ENCODE measurements at places on chromosomes 11 and 22.

DNA sequence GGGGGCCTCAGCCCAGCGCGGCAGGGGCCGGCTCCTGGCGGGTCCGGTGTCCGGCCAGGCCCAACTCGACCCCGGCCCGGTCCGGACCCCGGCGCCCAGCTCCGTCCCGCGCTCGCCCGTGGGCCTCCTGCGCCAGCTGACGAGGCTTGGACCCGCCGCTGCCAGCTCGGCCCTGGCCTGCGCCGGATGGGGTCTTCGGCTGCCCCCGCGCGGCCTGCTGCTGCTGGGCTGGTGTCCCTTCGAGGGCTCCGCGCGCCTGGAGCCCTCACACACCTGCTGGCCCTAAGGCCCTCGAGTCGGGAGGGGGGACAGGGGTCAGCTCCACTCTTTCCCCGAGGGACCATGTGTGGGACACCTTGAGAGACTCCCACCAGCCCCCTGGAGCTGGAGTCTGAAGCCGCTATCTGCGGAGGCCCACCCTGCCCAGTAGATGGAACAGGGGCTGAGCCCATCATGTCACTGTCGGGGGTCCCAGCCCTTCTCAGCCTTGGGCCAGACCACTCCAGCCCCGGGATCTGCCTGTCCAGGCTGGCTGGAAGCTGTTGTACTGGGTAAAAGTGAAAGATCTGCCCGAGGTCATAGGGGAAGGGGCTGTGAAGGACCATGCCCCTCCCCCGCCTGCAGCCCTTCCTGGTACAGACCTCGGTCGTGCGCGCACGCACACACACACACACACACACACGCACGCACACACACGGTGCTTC is 768 bp upstream of the CDKN1C start:
- DNase-seq = peak; percentile 67

DNA sequence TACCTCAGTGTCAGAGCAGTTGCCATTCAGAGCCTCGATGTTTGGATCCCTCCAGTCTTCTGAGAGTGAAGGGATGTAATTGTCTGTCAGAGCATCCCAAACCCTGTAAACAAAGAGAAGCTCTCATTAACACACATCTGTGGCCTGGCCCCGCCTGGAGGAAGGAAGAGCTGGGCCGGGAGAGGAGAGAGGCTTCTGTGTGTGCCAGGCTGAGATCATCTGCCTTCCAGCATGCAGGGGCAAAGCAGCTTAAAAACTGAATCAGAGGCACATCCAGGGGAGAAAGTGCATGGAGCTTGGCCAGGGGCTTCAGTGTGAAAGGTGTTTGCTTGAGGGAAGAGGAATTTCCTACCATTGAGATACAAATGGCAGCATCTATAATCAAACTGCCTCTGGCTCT is 14.5 kb downstream of the FEZ1 start:
- DNase-seq = no peak

GRCh38 chr22:33050614-33051182 is 7.5 kb downstream of the SYN3 start:
- DNase-seq = no peak

DNA sequence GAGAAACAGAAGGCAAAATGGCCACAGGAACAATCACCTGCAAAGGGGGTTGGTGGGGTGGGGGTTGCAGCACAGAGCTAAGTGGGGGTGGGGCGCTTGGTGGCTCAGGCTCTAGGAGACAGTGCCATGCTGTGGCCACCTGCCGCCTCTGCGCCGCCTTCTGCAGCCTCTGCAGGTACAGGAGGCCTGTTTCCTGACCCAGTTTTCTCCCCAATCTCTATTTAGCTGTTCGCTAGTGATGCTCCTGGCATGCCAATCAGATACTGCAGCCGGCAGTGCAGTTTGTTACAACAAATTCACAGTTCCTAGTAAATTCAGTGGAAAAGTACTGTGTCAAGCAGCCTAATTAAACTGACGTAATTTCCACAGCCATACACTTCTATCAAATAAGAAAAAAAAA is 106.4 kb downstream of the SERGEF start:
- peak; percentile 20 for DNase-seq

DNA sequence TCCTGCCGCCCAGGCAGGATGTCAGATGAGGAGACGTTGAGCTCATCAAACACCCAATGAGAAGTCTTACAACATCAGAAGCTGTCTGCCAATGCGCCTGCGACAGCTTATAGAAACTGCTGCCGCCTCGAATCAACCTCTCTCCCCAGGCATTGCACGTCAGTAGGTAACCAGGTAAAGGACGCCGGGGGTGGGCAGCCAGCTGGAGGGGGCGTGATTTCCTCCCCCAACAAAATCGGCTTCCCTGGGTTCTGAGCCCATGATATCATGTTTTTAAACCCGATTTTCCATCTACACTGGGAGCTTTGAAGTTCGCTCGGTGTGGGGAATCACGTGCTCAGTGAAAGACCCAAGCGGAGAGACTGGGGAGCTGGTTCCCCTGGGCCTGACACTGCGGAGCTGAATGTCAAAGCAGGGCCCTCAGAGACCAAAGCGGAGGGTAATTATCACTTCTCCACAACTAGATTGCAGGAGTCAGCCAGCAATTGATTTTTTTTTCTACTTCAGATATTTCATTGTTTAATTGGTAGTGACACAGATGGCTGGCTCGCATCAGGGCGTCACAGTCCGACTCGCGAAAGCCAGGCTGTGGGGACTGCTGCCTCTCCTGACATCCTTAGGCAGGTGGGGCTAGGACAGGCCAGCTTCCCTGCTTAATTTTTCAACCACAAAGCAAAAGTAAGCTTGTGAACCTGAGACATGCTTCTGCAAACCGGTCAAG is 15.4 kb downstream of the FAM83F start:
- no peak for DNase-seq

DNA sequence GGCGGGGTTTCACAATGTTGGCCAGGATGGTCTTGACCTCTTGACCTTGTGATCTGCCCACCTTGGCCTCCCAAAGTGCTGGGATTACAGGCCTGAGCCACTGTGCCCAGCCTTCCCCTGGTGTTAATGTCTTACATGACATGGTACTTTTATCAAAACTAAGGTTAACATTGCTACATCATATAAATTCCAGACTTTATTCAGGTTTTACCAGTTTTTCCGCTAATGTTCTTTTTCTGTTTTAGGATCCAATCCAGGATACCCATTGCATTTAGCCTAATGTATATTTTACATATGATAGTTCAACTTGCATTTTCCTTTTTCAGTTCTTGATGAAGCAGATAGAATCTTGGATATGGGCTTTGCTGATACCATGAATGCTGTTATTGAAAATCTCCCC is 14.2 kb downstream of the DDX10 start:
- DNase-seq = no peak

GRCh38 chr11:33690290-33691065 is 10.1 kb downstream of the C11orf91 start:
- no peak for DNase-seq

Measured in endothelial cell (in vitro differentiated cells).